Stimulated activated CD8-positive, alpha-beta memory T cell treated with anti-CD3 and anti-CD28 coated beads, Interleukin-4, amount 100 ng/mL, for 24 hours (primary cell): ENCODE measurements at places on chromosomes 7 and 10.

GRCh38 chr10:77062381-77062780 is 575.2 kb downstream of the KCNMA1 start:
- DNase-seq, result no peak

GRCh38 chr10:456486-456885 is 233.0 kb downstream of the DIP2C start:
- DNase-seq, result no peak

GRCh38 chr7:134919240-134919641 is 67.1 kb upstream of the AGBL3 start:
- no peak for DNase-seq

DNA sequence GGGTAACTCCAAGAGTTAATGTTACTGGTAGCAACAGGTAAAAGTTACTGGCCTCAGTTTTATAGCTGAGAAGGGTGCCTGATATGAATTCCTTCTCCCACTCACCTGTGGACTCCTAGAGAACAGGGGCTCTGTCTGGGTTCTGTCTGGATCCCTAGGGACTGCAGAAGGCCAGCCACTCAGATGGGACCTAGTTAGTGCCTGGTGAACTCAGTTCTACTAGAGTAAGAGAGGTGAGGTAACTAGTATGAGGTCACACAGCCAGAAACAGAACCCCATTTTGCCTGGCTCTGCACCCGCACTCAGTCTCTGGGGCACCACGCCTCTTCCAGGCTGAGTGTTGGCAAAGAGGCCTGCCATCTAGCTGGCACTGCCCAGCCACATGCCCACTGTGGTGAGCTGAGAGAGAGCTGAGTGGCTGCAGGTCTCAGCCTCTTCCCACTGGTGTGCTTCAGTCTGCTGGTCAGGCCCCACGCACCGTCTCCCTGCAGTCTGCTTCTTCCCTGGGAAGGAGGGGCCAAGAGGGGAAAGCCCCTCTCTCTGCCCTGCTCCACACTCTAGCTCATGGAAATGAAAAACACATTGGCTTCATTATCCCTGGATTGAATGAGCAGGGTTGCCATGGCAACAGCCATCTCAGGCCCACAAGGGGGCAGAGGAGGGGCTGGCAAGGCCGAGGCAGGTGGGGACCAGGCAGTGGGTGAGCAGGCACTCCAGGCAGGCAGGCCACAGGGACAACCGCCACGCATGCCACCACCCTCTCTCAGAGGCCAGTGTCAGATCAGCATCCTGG is 110.6 kb downstream of the ZMIZ1 start:
- DNase-seq, result no peak

DNA sequence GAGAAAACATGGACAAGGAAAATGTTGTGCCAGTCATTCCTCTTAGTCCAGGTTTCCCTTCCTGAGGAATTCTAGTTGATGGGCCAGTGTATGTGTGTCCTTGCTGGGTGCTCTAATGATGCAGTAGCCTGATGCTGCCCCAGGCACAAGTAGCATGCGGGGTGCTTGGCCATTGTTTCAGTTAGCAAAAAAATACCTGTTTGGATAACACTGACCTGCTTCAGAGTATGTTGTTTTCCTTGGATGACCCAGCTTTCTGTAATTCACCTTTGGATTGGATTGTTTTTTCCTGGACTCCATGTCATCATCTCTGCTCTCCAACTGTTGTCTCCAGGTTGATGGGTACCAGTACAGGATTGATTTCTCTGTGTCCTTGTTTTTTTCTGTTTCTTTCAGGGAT is 169.2 kb downstream of the SND1 start:
- DNase-seq, result no peak

DNA sequence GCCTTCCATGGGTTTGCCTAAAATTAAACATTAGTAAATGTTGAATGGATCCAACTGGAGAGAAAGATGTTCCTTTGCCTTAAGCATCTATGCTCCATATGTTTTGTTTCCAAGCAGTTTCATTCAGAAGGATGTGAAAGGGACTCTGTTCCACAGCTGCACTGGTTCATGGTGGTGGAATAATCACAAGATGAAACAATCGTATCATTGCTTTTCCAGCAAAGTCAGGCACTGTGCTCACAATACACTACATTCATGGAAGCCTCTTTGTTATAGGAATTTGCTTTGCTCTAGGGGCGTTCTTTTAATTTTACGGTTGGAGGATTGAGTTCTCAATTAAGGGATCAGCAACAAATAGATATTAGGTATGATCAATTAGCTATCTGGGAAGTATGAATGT is 33.8 kb downstream of the RAMP3 start:
- DNase-seq, result no peak

DNA sequence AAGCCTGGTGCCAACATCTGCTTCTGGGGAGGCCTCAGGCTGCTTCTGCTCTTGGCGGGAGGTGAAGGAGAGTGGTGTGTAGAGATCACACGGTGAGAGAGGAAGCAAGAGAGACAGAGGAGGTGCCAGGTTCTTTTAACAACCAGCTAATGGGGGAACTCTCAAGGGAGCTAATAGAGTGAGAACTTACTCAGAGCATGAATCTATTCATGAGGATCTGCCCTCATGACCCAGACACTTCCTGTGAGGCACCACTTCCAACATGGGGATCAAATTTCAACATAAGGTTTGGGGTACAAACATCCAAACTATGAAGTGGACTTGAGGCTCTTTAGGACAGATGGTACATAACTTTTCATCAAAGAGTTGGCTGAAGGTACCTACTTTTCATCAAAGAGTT is 5.1 kb upstream of the ZNF32 start:
- no peak for DNase-seq

DNA sequence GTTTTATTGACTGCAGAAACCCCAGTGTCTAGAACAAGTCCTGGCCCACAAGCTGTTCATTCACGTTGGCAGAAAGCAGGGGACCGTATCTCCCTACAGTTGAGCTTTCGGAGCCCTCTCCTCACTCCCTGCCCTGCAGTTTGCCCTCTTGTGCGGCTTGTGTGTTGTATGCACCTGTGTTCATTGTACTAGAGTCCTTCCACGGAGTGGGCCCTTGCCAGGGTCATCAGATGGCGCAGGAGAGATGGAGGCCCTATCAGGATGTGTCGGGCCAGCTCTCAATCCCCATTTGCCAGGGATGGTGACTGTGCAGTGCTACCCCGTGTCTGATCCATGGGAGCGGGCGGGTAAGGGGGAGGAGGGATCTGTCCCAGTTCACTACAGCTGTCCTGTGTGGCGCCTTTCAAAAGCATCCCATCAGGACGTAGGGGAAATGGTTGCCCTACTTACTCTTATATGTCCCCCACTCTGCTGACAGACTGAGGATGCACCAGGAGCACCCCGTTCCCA is 77.4 kb upstream of the PRR15 start:
- no peak for DNase-seq

DNA sequence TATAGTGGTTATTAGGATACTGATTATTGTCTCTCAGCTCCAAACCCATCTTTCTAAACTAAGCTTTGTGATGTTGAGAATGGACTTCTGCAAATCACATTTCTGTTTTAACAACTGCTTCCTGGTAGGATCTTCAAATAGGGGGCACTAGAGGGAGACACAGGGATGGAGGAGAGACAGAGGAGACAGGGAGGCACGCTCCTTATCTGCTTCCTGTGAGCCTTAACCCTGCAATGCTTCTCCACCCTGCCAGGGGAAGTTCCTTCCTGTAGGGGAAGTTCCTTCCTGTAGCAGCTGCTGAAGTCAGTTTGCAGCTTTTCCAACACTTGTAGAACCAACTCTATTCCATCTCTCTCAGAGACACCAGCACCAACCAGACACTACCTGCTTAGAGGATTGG is 847.2 kb downstream of the CCSER2 start:
- no peak for DNase-seq

- no peak for DNase-seq
Measured at GRCh38 chr10:47223236-47223635, 76.8 kb upstream of the GDF10 start.

DNA sequence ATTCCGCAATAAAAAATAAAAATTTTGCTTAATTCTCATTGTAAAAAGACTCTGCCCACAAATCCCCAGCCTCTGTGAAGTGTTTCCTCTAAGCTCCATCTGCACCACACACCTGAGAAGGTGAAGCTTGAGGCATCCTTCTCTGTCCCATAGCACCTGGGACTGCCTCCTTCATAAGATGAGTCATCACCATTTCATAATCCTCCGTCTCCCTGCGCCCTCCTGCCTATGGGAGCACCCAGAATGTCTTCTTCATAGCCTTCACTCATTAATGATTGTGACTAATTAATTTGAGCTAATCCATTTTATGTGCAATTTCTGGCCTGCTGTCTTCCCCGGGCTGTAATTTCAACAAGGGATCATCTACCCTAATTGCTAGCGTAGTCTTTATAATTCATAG is 90.3 kb downstream of the WDR11 start:
- no peak for DNase-seq

DNA sequence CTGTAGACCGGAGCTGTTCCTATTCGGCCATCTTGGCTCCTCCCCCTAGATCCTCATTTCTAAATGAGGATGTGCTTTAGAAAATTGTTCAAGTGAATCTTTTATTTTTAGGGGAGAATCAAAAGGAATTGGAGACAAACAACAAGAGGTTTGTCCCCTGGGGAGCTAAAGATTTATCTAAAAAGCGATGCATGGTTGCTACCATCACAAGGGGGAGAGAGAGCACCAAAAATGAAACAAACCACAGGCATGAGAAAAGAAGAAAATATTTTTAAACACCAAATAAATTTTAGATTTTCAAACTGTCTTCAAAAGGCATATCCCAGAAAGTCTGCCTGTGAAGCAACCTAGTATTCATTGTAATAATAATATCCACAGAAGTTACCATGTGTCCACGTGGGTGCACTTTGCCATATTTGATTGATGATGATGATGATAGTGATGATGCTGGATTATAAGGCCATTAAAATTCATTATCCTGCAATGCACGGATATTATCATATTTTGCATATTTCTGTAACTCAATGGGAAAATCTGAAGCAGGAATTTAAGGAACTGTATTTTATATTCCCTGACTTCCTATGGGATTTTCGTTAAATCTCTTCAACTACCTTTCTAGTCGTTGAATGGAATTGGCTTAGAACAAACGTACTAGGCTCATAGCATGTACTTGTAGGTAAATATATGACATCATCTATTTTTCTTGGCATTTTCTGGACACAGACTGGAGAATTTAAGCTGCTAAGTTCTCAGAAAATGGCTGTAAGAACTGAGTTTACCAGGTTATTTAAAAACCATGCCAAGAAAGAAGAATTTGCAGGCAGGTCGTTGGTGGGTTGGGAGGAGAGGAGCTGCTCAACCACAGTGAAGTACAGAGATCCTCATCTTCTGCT is 171.6 kb downstream of the WDR37 start:
- DNase-seq, result no peak

- no peak for DNase-seq
Measured at GRCh38 chr10:19922236-19922963, 106.2 kb downstream of the PLXDC2 start.

- no peak for DNase-seq
Measured at GRCh38 chr7:10662491-10662890, 311.2 kb upstream of the PHF14 start.

GRCh38 chr7:107494315-107494751 is 24.5 kb downstream of the GPR22 start:
- DNase-seq, result no peak

DNA sequence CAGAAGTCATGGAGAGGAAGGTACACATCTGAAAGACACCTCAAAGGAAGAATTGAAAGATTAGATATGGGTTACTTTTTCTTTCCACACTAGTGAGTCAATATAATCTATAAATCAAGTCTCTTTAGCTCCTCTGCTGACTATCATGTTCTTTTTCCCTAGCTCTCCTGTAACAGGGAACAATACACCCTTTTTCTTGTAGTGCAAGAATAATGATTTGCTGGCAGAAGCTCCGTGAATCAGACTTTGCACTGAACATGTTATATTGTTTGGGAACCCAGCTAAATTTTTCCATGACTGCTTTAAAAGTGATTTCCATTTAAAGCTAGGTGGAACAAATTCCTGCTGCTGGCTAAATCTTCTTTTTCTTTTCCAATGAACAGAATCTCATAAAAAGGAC is 756.6 kb upstream of the C7orf33 start:
- DNase-seq, result no peak

DNA sequence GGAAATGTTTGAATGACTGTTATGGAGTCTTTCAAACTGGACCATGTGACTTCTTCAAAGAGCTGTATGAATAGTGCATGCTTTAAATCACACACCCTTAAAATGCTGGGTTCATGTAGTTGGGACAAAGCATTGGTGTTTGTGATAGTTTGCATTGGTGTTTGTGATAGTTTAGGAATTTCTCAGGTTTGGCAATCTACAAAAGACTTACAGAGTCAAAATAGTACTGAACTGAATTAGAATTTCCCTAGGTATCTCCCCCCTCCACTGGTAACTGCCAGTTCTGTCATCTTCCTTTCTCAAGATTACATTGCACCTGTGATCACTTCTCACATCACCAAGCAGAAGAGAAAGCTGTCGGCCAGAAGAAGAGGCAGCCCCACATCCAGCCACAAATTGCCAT is 261.1 kb downstream of the GATA3 start:
- DNase-seq, result no peak

GRCh38 chr7:14195079-14195478 is 205.6 kb upstream of the ETV1 start:
- no peak for DNase-seq

DNA sequence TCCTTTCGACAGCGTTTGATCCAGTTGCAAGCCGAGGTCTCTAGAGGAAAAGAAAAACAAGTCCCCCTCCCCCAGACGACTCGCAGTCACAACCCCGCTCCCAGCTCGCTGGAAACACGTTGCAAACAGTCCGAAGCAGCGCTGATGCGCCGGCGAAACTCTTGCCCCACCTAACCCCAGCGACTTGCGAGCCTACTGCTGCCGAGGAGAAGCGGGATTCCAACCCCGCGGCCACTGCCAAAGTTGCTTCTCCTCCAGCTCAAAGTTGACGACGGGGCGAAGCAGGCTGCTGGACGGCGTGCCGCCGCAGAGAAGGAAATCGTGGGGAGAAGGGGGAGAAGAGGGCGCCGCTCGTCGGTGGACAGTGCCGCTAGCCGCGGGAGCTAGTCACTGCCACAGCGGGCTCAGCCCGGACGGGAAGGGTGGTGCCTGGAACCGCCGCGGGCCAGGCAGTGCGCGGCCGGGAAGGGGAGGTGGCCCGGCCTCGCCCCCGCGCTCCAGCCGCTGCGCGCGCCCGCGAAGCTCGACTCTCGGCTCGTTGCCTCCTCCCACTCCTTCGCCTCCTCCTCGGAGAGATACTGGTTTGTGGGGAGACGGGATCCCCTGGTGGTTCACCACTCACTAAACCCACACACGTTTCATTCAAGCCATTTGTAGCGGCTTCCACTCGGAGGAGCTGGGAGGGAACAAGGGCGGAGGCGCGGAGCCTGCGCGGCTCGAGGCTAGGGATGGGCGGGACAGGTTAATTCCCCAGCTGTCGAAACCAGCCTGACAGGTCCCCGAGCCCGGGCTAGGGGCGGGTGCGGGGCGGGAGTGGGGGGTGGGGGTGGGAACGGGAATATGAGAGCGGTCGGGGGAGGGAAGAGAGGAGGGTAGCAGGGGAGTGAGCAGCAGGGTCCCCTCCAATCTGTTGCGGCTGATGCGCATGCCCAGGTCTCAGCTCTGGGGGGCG is at the start of gene GPR37:
GPR37 (minus strand) TSS at position 392 of the 952 bp plus-strand sequence. CDS start 816 bp downstream, outside the sequence.
- DNase-seq, result peak; percentile 35

- no peak for DNase-seq
Measured at GRCh38 chr7:47266131-47266706, 315.7 kb downstream of the TNS3 start.

- DNase-seq, result no peak
Measured at GRCh38 chr7:116998567-116999175, 45.4 kb downstream of the ST7 start.
